AG09319 (cell line): ENCODE measurements at places on chromosomes 7 and 10.

GRCh38 chr7:71842381-71842780 lies 569.8 kb downstream of the CALN1 start:
- DNase-seq: no peak

- DNase-seq: no peak
These were observed 55.0 kb downstream of the COL13A1 start for GRCh38 chr10:69856601-69857166.

GRCh38 chr10:9625304-9625703 lies 1392.4 kb upstream of the CELF2 start:
- no peak for DNase-seq

DNA sequence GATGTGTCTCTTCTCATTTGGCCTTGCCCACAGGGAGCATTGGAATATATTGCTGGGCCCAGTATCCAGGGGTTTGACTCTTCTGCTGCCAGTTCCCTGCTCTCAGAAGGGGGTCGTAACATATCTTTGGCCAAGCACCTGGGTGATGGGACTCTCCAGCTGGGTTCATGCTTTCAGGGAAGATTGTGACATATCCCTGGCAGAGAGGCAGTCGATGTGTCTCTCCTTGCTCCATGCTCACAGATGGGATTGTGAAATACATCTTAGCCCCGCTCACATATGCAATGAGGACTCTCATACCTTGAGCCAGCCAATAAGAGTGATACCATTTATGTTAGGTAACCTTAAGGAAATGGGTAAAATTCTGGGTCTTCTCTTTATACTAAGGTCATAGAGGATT lies 39.2 kb upstream of the ZNF680 start:
- no peak for DNase-seq

DNA sequence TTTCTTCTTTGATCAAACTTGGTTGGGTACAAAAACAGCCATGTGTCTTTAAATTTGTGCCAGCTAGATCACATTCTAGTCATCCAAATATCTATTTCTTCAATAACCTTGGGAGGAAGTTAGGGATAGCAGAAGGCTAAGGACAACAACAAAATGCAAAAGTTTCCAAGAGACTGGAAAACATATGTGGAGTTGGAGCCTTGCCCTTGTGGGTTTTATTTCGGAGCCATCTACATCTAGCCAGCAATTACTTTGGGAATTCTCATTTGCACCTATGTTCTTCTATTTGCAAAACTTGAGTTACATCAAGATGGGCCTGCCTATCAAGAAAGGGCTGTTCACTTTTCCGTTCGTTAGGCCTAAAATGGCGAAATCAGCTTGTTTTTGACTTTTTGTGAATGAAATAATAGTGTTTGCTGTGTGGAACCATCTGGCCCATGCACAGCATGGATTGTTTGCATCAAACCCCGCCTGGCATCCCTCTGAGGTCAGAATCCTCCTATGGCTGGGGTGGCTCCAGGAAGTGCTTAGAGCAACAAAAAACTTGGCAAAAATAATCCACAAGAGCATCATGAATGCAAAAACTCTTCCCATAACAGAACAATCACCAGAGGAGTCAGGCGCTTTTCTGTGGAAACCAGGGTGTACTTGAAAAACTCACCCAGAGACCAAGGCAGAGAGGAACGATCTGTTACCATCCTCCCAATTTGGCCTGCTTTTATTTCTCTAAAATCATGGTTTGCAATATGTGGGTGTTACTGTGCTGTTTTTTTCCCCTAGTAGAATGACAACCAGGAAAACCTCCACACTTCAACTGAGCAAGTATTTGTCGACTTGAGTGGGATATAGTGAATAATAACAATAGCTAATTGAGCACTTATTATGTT lies 36.2 kb upstream of the XPNPEP1 start:
- no peak for DNase-seq

- DNase-seq: no peak
These were observed 38.7 kb upstream of the GSAP start for GRCh38 chr7:77454802-77455201.

DNA sequence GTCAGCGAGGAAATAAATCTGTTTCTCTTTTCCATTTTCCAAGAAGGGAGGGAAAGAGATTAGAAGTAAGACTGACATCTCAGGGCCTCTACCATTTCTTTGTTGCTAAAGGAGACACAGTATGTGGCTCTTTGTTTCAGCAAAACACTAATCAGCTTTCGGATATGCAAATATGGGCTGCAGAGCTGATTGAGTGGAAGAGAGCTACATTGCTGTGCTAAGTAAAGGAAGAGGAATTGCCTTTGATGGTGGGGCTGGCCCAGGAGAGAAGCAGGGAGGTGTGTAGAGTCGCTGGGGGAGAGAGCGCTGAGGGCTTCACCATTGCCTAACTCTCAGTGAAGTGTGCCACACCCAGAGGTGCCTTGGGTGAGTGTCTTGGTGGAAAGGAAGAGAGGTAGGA lies 284.8 kb downstream of the SDK1 start:
- no peak for DNase-seq

GRCh38 chr7:28961972-28962371 lies 3.8 kb upstream of the TRIL start:
- DNase-seq: no peak

DNA sequence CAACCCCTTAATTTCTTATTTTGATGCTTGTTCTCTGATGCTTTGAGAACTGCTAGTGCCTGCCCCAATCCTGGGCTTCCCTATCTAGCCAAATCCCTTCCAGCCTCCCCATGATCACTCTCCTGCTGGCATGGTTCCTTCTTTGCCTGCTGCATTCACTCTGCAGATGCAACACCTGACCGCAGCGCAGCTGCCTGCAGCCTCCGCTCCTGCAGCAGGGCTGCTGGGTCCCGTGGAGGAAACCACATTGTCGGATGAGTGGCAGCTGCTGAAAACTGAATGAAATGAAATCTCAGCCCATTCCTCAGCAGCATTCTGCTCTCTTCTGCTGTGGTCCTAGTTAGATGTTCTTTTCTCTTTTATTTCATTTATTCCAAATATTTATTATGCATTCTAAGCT lies 320.3 kb downstream of the CCDC3 start:
- DNase-seq: no peak

DNA sequence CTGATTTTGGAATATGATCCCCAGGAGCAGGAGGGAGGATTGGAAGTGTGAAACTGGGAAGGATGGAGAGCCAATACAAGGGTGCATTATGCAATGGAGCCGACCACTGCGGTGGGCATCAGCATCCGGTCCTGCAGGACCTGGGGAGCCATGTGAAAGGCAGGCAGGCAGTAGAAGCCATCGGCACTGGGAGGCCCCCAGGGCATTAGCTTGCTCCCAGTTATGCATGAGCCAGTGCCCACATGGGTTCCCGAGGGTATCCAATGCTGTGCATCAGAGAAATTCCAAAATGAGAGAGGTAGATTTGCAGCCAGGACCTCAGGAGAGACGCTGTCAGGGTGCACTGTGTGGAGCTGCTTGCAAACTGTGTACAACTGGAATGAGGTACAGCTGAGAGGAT lies 8.7 kb upstream of the KCP start:
- no peak for DNase-seq

DNA sequence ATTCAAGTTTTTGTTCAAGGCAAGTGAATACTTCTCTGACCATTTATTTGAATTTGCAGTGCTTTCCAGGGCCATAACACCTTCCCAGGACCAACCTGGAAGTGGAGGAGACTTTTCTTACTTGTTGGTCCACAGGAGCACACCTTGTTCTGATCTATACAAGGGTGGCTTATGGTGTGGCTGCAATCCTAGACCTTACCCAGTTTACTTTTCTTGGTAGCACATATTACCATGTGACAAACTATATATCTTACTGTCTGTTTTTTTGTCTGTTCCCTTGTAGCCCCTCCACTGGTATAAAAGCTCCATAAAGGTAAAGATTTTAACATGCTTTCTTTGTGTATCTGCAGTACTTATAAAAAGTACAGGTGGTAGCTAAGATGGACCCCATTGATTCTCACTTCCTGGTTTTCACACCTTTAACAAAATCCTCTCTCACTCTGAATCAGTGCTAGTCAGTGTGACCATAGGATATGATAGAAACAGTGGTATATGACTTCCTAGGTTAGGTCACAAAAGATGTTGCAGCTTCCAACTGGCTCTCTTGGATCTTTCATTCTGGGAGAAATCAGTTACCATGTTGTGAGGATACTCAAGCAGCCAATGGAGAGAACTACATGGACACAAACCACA lies 5.6 kb upstream of the ASB4 start:
- no peak for DNase-seq

GRCh38 chr7:36344622-36345021 lies 45.0 kb upstream of the ANLN start:
- no peak for DNase-seq

GRCh38 chr7:137462847-137463246 lies 119.3 kb upstream of the PTN start:
- no peak for DNase-seq

DNA sequence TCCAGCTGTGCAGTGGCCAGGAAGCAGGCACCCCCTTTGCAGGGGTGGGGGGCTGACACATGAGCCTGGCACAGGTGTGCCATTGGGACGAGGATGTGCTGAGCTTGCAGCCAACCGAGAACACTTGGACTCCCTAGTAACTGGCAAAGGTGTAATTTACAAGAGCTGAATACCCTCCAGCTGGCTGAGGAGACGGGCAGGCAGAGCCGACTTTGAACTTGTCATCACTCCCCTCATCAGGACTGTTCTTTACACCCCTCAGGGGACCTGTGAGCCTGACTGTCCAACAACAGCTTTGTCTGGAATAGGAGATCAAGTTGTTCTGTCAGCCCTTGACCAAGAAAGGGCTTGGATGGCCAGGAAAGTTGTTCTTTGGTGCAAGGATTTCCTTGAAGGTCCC lies 61.2 kb downstream of the CDH23 start:
- no peak for DNase-seq

DNA sequence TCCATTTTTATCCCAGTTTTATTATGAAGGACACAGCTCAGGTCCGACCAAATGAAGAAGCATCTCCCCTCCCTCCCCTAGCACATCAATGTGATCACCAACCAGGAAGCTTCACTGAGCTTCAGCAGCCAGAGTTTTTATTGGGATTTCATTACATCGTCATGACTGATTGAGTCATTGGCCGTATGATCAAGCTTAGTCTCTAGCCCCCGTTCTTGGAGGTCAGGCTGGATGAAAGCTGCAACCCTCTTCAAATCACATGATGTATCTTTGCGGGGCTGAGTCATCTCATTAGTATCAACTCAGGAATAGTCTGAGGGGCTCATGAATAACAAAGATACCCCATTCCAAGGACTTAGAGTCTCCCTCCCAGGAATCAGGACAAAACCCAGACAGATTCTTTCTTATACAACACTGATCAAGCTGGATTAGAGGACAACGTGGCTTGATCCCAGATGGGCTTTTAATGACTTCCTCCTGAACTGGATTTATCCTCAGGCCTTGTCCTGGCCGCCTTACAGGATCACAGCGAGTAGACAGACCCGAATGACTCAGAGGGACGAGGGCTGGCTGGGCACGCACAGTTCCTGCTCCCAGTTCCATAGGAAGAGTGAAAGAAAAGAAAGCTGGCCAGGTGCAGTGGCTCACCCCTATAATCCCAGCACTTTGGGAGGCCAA lies 14.5 kb downstream of the LIMK1 start:
- DNase-seq: peak; percentile 85

GRCh38 chr7:2247141-2247995 lies 5.3 kb downstream of the NUDT1 start:
- no peak for DNase-seq

DNA sequence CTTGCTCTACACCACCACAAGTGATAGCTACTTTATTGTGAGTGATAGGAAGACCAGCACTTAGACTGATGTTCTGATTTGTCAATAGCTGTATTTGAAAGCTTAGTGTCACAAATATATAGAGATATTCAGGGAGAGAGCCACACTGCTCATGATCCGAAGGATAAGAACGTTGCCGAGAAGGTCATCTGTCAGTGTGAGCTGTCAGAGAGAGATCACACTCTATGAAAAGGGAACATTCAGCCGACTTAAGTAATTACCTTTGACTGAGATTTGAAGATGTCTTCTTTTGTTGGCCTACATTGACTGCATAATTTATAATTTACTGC lies 322.6 kb downstream of the TFEC start:
- no peak for DNase-seq

- no peak for DNase-seq
These were observed 234.2 kb downstream of the CDK14 start for GRCh38 chr7:90830308-90830707.

DNA sequence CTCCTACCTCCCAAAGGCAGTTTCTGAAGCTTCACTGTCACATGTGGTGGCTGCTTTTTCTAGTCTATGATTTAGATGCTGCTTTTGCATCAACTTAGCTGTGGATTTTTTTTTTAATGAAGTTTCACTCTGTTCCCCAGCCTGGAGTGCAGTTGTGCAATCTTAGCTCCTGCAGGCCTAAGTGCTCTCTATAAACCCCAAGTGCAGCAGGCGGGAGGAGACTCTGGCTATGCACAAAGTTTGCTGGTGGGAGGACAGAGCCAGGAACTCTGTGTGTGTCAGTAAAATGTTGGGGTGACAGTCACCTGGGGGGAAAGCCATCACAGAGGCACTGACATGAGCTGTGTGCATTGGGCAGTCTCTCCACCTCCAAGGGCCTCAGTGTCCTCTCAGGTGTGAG lies 138.8 kb upstream of the FAM20C start:
- DNase-seq: no peak

DNA sequence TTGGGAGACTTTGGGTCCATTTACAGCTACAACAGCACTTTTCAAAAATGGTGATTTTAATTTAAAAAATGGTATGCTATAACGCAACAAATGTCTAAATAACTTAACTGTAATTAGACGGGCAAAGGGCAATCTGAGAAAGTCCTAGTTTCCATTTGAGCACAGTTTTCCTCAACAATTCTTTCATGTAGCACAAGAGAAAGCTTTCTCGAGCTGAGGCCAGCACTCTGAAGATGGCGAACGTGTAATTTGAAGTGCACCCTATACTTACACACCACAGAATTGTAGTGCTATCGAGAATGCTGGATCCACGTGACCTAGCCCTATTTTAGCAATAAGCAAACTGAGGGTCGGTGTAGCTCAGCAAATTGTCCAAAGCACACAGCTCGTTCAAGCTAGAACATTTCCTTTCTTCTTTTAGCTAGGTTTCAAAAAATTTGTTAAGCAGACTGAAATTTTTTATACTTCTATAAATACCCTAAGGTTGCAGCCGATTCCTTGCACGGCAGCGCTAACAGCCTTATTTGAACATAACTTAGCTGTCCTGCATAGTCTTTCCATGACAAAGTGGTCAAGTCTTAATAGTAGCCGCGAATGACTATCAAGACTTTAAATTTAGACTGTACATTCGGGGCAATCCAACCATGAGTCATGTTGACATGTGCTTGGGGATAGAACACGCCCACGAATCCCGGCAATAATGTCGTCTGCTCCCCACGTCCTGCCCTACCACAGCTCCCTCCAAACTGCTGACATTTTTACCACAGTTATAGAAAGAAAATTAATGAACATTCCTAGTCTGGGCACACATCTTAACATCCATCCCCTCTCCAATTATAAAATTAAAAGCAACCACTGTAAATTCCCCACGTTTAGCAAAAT lies 10.0 kb downstream of the KLF6 start:
- DNase-seq: no peak

GRCh38 chr7:20647908-20648776 lies 32.7 kb downstream of the ABCB5 start:
- no peak for DNase-seq
